ENCODE measurements at places on chromosomes 7 and 10. TPM values are rescaled to one million over a fixed set of nuclear protein-coding genes. Genes with fewer than 3 reads are reported as not detected.

GRCh38 chr7:98194672-98195457 lies 16.4 kb upstream of the BHLHA15 start:
- no peak for DNase-seq

DNA sequence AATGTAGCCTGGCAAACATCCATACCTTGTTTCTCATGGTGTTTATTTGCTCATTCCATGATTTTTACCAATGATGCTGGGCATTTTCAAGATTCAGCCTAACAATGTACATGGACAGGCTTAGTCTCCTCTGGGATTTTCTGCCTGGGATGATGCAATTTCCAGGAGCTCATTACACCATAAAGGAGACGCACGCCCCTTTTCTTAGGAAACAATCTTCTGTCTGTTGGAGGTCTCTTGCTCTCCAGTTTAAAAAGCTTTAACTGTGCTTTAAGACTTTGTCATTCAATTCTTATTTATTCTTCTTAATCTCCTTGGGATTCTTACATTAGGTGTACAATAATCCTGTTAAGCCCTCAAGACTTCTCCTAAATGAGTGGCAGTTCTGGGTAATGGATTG lies 150.3 kb upstream of the NRP1 start:
- no peak for DNase-seq

DNA sequence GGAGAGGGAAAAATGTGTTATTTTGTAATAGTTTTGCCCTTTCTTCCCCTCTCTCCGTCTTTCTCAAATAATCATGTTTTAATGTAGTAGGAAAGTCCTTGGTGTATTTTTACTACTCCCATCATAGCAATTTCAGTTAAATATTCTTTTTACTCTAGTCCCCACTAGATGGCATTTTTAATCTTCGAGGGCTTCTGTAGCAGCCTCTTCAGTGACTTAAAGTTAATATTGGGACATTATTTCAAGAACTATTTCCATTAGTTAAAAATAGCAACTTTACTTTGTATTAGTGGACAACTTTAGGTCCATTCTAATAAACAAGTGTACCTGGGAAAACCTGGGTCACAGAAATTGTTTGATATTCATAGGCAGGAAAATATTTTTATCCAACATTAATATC lies 23.0 kb downstream of the EDRF1 start:
- DNase-seq, result no peak

GRCh38 chr10:92695679-92696605 lies 6.2 kb downstream of the HHEX start:
- DNase-seq, result peak; percentile 16

DNA sequence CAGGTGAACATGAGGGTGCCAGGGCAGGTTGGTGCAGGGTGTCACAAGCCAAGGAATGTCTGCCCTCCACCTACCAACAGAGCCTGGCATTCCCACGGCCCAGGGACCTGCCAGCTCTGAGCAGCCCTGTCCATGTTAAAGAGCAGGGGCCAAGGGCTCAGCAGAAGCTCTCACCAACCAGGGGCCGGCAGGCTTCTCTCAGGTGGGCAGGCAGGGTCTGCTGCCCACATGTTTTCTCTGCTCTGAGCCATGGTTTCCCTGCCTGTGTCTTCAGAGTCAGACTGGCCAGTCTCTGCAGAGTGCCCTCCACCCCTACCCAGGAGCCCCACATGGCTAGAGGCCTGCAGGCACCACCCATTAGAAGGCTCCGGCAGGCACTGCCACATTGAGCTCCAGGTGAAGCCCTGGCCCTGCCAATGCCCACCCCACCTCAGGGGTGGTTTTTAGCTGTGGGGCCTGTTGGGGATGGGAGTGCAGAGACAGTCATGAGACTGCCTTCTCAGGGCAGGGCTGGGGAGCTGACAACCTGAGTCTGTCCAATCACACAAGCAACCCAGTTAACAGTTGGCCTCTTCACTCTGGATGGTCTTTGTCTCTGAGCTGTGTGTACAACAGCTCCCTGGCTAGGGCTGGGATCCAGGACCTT lies 135.9 kb downstream of the ARHGAP22 start:
- no peak for DNase-seq

- no peak for DNase-seq
These were observed 144.5 kb downstream of the ADCY1 start for GRCh38 chr7:45718464-45719330.

DNA sequence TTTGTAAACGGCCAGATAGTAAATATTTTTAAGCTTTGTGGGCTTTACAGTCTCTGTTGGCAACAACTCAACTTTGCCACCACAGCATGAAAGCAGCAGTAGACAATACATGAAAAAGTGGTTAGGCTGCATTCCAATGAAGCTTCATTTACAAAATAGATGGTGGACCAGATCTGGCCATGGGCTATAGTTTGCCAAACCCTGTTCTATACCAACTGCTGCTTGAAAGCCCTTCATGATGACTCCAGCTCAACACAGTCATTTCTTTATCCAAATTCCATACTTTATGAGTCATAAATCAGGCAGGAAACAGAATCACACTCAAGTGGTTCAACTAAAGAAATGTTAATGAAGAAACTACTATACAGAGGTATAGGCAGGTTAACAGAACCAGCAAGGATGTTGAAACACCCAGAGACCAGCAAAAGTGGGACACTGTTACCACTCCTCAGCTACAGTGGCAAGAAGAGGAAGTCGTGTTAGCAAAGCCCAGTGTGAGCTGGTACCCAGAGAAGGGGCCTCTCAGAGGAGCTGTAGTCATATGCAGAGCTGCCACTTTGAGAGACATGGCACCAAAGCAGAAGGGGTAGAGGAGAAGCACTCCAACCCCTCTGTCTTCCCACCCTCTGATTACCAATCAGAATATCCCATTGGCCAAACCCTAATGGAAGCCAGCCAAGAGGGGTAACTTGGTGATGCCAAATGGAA lies 72.5 kb downstream of the PRLHR start:
- no peak for DNase-seq

DNA sequence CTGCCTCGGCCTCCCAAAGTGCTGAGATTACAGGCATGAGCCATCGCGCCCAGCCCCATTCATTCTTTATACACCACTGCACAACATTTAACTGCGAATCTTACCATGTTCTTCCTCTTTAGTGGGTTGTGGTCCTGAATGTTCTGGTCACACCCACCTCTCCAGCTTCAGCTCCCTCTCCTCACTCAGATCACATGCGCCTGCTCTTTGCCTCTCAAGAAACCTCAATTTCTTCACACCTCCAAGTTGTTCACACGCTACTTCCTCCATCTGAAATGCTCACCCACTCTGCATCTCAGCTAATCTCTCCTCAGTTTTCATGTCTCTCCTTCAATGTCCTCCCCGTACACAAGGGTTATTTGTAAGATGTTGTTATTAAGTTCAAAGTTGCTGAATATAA lies 2.4 kb upstream of the PRR15 start:
- no peak for DNase-seq

- no peak for DNase-seq
These were observed 254.9 kb downstream of the PLXNA4 start for GRCh38 chr7:132321387-132321786.

- DNase-seq, result no peak
These were observed 101.0 kb upstream of the NFE2L3 start for GRCh38 chr7:26051021-26051420.

DNA sequence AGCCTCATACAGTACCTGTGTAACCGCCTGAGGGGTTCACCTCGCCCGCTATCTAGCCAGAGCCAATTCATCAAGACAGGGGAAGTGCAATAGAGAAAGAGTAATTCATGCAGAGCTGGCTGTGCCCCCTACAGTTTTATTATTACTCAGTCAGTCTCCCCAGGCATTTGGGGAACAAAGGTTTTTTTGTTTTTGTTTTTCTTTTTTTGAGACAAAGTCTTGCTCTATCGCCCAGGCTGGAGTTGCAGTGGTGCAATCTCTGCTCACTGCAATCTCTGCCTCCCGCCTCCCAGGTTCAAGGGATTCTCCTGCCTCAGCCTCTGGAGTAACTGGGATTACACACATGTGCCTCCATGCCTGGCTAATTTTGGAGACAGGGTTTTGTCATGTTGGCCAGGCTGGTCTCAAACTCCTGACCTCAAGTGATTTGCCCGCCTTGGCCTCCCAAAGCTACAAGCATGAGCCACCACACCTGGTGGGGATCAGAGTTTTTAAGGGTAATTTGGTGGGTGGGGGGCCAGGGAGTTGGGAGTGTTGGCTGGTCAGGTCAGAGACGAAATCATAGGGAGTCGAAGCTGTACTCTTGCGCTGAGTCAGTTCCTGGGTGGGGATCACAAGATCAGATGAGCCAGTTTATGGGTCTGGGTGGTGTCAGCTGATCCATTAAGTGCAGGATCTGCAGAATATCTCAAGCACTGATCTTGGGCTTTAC lies 116.5 kb downstream of the MARCHF5 start:
- DNase-seq, result no peak

DNA sequence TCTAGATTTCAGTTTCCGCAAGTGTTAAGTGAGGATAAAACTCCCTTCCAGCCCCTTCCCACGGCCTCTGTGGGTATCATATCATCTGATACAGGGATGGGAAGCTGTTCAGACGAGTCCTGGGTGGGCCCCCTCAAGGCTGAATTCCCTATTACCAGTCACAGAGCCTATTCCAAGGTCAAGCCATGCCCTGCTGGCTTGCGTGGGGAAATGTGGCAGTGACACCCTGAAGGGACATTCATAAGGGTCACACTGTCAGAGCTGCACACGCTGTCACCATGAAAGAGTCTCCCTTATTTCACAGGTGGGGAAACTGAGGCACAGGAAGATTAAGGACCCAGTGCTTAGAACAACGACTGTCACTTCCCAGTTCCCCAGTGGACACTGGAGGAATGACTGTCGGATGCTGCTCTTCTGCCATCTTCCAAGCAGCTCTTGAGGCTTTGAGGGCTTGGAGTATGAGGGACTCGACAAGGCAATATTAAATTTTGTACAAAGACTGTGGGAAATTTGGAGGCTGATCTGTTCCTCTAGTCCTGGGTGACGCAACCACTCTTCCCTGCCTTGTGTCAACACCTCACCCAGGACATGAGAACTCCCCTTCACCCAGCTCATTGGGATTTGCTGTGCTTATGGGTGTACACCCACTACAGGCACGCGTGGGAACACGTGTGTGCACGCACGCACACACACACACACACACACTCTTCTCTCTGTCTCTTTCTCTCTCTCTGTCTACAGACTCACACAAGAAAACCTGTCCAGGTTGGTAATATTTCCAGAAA lies 386.0 kb downstream of the RPS24 start:
- no peak for DNase-seq

DNA sequence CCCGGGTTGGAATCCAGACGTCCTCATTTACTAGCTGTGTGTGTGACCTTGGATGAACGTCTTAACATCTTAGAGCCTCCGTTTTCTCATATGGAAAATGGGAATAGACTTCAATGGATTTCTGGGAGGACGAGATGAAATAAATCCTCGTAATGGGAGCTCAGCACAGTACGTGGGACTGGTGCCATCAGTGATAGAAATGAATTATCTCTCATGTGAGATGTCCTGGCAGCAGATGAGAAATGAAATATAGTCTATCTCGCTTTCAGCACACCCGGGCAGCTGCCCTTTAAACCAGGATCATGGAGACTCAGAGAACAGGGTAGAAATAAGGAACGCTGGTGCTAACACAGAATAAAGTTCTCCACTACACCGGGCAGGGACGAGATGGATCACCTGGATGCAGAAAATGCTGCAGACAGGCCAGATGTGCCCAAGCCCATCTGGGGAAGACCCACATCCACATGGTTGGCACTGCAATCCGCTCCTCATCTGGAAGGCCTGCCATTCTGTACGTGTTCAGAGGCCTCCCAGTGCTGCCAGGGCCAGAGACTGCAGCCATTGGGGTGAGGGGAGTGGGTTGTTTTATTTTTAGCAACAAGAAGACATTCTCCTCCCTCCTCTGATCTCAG lies 11.1 kb upstream of the EMX2 start:
- DNase-seq, result no peak

- no peak for DNase-seq
These were observed 28.9 kb upstream of the DDC start for GRCh38 chr7:50594136-50594535.

DNA sequence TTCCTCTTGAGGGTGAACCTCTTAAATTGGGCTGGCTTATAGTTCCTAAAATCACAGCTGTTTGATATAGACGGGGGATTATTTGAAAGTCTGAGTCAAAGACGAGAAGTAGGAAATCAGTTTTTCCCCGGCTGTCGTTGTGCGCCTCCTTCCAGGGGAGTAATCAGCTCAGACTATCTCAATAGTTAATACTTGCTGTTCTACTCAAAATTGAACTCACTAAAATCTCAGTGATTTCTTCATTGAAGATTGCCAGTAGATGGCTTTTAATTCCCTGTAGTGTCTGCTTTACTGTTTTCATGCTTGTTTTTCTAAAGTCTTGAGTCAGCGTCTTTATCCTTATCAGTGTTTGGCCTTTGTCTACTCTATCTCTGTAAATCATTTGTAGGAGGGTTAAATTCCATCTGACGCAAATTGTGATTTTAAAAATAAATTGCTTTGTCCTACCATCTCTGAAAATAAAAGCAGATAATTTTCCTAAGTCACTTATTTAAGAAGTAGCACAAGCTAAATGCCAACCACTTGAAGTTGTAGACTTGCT lies 47.3 kb downstream of the CNNM2 start:
- DNase-seq, result no peak

GRCh38 chr7:40888499-40888898 lies 753.7 kb downstream of the SUGCT start:
- no peak for DNase-seq

IFIT2 gene
- not detected for total RNA-seq

CCDC7 gene
- 9.5 TPM for total RNA-seq

WDR37 gene
- 18.7 TPM for total RNA-seq

CAV2 gene
- 9.4 TPM for total RNA-seq

MYO1G gene
- total RNA-seq, result 0.67 TPM

ATP6V0A4 gene
- total RNA-seq, result 0.89 TPM

Measured in progenitor cell of endocrine pancreas (in vitro differentiated cells).